Brain pericyte (primary cell): ENCODE measurements at places on chromosomes 13 and 19.
A peak's percentile ranks its signal among the peaks of the same experiment; 100 is the strongest.

DNA sequence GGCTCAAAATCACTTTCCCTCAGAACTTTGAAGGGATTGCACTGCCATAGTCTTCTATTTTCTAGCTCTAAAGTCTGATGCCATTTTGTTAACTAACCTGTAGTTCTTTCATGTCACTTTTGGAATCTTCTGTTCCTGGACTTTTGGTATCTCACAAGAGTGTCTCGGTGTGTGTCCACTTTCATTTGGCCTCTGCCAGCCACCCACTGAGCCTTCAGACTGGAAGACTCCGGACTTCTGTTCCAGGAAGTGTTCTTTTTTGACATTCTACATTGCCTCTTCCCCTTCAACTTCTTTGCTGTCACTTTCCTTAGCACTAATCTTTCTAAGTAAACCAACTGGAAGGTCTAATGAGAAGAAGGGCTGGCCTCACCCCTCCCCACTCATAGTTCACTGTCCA, 25.0 kb upstream of the LAMP1 start:
- DNase-seq: no peak

GRCh38 chr19:40177286-40178070, 13.7 kb upstream of the MAP3K10 start:
- DNase-seq: no peak

- DNase-seq: no peak
These were observed 168.5 kb downstream of the LMO7 start for GRCh38 chr13:75804605-75805004.

DNA sequence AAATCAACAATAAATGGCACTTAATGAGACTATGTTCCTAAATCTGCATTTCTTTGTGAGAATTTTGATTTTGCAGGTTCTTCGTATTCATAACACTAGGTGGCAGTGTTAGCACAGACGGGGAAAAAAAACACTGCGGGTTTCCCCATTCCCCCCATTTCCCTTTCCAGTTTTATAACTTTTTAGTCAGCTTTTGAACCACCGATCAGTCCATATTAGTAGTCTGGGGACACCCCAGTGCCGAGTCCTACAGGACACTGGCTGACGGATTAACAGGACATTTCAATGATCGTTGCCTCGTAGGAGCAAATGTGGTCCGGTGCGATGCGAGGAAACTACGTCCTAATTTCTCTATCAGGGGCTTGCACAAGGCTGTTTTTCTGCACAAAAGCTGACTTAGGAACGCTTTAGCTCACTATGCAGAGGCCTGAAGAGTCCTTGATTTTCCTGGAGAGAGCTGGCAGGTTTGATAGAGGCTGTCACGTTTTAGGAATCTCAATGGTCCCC, 234.3 kb downstream of the LMO7 start:
- no peak for DNase-seq

DNA sequence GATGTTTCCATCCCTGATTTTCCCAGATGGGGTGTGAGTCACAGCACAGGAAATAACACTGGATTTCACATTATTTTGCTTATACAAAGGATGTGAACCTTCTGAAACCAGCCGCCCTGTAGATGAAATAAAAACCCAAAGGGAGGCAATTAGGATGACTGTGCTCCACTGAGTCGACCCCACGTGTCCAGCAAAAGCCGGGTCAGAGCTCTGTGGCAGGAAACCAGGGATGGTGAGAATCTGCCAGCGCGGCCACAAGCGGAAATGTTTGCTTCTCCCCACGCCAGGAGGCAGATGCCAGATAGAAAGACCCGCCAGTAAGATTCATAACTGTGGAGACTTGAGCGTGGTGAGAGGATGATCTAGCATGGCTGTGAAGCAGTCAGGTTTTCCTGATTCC, 764.4 kb downstream of the LIG4 start:
- DNase-seq: peak; percentile 86

DNA sequence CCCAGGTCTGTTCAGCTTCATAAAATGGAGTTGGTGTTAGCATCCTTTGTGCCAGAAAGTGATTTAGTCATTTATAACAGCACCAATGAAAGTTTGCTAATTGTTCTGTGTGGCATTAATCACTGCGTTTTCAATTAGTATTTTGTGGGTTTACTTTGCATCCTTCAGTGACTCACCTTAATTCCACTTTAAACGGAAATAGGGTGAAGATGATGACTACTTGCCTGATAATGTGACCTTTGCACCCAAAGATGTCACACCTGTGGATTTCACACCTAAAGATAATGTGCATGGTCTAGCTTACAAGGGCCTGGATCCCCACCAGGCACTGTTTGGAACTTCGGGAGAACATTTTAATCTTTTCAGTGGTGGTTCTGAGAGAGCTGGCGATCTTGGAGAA, 15.0 kb downstream of the GPATCH1 start:
- no peak for DNase-seq
